ENCODE measurements at places on chromosomes 16 and 17.

GRCh38 chr17:38558728-38559050 is 47.1 kb downstream of the SRCIN1 start:
- DNase-seq: no peak

GRCh38 chr17:7862692-7863437 is 5.1 kb downstream of the CYB5D1 start:
- DNase-seq: no peak

DNA sequence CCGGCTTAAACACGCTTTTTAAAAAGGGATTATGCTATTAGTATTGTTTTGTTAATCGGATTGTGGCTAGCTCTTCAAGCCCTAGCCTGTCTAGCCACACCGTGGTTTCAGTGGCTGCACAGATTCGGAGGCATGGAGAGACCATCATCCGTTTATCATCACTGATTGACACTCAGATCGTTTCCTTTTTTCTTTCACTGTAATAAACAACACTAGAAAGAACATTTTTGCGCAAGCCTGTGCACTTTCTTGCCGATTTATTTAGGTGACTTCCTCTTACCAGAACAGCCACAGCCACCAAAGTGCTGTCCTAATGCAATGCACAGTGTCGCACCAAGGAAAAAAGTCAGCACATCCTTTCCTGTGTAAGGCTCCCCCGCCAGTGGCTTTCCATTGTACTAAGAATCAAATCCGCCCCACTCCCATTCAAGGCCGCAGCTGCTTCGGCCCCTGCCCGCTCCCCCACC is 78.2 kb downstream of the CRISPLD2 start:
- no peak for DNase-seq

- DNase-seq: no peak
Measured at GRCh38 chr17:7833011-7833794, 814 bp upstream of the KDM6B start.

DNA sequence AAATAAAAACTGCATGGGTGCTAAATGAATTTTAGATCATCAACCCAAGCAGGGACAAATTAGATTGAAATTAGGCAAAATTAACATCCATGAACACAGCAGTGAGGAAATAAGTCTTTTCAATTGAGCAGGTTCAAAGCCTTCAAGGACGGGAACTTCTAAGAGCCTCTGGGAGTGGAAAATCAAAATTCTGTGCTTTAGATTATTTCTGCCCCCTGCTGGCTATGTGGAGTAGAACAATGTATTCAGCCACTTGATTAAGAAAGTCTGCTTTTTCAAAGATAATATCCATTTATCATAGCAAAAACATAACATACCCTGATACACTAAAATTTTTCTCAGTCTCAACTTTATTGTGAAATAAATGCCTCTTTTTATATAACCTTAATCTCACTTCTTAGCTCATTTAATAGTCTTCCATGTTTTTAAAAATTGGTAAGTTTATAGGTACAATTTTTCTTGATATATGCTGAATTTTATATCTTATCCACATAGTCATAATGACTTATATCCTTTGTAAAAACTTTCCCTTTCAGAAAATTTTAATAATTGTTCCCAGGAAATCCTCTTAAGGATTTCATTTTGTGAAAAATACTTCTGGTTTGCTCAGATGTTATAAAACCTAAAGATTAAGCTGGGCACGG is 28.1 kb upstream of the NOL11 start:
- DNase-seq: no peak

DNA sequence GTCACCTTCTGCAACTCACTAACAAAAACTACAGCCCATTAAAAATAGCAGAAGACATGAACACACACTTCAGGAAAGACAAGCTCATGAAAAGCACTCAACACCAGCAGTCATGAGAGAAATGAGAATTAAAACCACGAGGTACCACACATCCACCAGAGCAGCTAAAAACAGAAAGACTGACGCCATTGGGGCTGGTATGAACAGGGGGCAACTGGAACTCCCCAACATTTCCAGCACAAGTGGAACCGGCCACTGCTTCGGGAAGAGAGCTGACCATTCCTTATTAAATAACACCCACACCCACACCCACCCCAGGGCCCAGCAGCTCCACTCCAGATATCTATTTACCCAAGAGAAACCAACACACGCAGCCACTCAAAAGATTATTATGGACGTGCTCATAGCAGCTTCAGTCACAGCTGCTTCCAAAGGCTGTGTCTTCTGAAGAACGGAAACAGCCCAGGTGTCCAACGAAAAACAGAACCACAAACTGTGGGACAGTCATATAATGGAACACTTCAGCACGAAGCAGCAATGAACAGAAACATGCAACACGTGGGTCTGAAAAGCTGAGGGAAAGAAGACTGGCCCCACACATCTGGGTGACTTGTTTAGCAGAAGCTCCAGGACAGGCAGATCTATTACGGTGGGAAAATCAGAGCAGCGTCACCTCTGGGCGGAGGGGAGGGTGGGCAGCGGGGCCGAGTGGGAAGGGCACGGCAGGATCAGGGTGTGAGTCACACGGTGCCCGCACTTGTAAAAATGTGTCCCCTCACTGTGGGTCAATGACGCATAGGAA is 41.1 kb downstream of the KLHDC4 start:
- DNase-seq: no peak

GRCh38 chr17:4263282-4264215 is at the start of gene ANKFY1:
Gene ANKFY1, minus strand, starts transcription at chr17:4263979. Its CDS starts 38 bp downstream, at chr17:4263941.
- no peak for DNase-seq

- DNase-seq: no peak
Measured at GRCh38 chr16:11806721-11807120, 9.7 kb upstream of the ZC3H7A start.

DNA sequence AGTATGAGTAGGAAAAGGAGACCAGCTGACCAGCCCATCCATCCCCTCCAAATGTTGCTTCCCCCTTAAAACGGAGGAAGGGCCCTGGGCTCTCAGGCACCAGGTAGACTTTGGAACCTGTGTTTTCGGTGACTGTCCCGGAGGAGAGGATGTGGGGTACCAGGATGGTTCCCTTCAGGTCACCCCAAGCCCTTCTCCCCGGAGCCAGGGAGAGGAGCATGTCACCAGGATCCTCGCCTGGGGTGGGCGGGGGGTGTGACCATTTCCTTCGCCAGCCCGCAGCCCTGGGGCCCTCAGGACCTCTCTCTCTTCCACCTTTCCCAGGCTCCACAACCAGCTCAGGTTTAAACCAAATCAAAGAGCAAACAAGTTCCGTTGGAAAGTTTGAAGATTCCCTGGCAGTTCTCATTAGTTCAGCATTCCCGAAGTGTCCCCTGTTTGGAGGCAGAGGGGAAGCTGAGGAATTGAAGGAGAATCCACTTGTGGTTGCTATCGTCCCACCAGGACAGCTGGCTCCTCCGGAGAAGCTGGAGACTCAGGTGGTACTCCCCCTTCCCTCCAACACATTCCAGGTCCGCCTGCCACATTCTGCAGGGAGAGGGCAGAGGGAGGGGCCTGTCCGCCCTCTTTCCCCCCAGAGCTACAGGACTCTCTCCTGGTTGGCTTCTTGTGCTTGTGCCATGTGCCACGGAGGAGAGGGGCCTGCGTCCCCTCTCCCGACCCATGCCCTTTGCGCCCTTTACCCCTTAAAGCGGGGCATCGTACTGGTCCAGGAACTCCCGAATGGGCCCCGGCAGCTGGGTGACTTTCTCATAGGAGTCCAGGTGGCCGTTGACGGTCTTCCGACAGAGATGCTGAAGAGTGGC is 2.0 kb downstream of the SOCS3 start:
- DNase-seq: no peak
